ENCODE measurements at places on chromosomes 7 and 10.
A peak's percentile ranks its signal among the peaks of the same experiment; 100 is the strongest.

DNA sequence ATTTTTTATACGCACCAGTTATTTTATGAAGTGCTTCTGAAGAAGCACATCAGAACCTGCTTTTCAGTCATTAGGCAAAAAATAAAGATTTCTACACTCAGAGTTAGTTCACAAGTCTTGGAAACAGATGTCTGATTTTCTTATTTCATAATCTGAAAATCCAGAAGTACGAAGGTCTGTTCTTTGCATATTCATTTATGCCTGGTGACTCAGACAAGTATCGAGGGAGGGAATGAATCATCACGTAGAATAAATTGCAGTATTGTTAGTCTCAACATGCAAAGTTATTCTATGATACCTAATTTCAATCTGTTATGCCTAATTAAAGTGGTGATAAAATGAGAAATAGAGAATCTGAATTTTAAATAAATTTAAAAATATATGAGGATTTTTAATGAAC, 113.6 kb upstream of the SEM1 start:
- DNase-seq: no peak

DNA sequence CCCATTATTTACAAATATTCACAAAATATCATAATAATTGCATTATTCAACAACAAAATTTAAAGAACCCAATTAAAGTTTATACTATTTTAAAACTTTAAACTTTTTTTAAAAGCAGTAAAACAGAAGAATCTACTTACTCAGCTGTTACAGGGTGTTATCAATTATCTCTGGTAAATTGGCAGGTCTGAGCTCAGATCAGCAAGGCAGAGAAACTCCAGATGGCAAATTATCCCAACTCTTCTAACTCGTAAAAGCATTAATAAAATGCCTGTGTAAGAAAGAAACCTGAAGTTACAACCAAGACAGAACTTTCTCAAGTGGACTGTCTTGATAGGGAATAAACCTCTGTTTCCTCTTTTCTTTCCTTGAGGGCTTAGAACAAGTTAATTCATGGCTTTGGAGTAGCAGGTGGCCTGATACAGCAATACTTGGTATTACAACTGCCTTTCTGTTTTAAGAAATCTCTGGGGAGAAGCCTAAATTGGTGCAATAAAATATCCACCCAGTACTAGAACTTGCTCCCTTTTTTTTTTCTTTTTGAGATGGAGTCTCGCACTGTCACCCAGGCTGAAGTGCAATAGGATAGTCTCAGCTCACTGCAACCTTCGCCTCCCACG, 275.3 kb upstream of the MKLN1 start:
- no peak for DNase-seq

GRCh38 chr10:131698232-131698631, 202.6 kb upstream of the PPP2R2D start:
- peak; percentile 29 for DNase-seq

- no peak for DNase-seq
Observed at GRCh38 chr10:132628966-132629900, 91.6 kb downstream of the INPP5A start.

DNA sequence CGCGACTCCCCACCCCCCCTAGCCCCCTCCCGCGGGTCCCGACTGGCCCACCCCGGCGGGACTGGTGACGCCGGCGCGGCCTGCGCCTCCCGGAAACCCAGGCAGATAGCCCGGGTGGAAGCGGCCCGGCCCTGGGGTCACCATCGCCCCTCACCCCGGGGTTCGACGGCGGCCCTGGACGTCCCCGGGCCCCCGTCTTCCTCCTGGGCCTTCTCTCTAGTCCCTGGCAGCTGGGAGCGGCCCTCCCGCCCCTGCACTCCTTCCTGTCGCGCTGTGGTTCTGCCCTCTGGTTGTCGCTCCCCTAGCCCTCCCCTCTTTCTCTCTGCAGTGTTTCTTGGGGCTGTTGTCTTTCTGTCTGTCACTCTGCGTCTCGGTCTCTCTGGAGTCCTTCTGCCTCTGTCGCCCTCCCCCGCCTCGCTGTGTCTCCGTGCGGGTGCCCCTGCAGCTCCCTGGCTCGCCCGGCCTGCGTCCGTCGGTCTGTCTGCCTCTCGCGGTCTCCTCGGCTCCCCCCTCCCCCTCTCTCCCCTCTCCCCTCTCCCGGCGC, 90.5 kb upstream of the PAX2 start:
- peak; percentile 44 for DNase-seq

GRCh38 chr7:38731215-38731614, 100.0 kb upstream of the AMPH start:
- DNase-seq: no peak

DNA sequence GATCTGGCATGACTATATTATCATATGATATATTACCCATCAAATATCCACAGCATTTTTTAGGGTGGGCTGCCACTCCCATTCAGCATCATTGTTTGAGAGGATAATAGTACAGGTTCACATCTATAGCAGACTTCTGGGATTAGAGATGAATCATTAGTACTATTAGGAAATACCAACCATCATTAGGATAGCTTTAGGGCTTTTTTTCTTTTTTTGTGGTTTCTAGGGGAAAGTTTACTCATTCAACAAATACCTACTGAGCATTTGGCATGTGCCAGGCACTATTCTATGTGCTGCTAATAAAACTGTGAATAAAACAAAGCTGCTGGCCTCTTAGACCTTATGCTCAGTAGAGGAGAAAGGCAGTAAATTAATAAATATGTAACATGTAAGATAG, 40.6 kb downstream of the NHLRC2 start:
- DNase-seq: no peak

DNA sequence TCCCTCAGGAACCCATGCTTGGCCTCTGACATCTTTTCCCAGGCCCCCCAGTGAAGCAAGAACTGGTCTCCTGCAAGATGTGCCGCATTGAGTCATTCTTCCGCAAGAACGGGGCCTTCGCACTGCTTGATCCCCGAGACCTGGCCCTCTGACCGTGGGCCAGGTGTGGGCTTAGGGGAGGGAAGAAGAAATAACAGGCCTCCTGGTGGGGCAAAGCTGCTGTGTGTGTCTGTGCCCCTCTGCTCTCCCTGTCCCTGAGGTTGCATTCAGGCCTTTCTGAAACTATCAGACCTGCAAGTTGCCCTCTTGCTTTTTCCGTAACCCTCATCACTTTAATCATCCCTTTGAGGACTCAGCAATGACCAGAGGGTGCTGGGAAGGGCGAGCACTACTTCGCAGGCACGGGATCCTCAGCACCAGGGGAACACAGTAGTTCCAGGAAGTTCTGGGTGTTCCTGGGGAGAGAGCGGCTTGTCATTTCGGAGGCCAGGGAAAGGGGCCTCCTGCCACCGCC, 6.0 kb downstream of the ATP6V1F start:
- DNase-seq: no peak

GRCh38 chr7:106419455-106420182, 134.8 kb upstream of the NAMPT start:
- no peak for DNase-seq

DNA sequence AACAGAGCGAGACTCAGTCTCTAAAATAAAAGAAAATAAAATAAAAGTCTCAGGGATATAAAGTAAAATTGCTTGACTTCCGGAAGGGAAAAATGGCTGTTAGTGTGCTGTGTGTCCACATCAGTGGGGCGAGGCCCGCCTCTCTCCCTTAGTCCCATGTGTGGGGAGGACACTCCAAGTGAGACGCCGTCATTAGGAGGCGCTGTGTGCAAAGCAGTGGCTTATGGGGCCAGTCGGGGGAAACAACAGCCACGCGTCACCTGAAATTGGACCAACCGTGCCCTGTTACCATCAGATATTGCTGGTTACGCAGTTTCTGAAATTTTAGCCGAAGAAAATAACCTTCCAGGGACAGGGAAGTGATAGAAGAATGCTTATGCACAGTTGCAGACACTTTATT, 15.8 kb downstream of the SFXN4 start:
- DNase-seq: no peak

- DNase-seq: no peak
Observed at GRCh38 chr10:78449554-78449953, 415.9 kb downstream of the RPS24 start.

- no peak for DNase-seq
Observed at GRCh38 chr7:3117488-3118231, 74.0 kb upstream of the CARD11 start.

DNA sequence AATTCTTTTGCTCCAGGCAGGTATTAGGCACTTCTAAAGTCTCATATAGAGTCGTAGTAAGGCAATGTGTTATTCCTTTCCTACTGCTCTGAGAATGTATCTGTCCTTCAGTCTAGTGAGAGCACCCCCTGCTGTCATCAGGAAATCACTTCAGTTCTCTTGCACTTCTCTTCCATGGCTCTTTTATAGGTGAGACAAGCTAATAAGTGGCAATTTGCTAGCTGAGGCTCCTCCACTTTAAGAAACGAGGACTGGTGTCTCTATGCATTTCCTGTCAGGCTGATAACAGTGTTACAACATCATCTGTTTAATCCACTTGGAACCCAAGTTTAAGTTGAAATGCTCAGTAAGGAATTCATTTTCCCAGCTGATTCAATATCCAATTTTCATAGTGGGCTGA, 350.6 kb downstream of the TFEC start:
- DNase-seq: no peak

DNA sequence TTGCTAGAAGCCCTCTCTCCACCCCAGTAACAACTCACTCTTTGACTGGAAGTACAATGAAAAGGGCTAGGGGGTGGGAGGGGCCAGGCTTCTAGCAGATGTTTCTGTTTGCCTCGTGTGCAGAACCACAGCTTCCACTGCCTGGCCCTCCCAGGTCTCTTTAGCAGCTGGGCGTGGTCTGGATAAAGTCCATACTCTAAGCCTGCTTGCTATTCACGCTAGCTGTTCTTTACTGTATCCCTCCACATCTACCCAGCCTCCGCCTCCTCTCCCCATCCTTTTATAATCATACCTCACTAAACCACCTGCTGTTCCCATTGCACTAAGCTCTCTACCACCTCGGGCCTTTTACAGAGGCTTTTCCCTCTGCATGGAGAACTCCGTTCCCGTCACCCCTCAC, 288.8 kb downstream of the CAMK1D start:
- no peak for DNase-seq

DNA sequence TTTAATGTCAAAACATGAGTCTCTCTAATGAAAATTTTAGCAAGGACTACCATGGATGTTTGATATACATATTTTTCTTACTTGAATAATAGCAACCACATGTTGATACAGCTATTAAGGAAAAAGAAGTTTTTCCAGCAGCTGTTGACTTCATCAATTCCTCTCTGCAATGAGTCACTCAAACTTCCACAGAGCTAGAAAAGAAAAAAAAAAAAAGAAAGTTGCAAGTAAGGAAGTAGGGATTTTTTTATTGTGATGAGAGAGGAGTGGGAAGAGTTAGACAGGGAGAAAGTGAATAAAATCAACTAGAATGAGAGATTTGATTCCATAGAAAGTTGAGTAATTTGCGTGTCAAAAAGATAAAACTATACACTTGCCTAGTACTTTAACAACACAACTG, 46.2 kb downstream of the CAV1 start:
- DNase-seq: no peak

- DNase-seq: no peak
Observed at GRCh38 chr10:11194859-11195586, 177.4 kb downstream of the CELF2 start.

DNA sequence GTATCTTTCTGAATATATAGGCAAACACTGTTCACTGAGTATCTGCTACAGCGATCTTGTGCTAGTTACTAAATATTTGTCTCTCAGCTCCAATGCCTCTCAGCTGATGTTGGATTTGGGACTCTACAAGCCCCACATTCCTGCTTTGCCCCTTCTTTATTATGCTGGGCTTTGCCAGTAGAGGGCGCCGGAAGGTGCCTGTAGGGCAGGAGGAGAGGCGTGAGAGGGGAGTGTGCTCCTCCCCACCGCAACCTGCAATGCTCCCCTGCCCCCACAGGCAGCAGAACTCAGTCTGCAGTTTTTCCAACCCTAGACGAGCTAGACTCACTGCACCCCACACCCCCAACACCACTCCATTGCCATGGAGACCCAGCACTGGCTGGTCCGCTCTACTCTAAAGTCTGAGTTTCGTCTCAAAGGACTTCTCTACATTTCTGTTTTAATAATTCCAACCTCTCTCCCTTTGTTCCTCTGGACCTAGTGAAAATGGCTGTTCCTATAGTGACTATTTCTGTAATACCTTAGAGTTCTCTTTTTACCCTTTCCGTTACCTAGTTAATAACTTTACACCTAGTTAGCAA, 337.6 kb downstream of the CCSER2 start:
- no peak for DNase-seq

- no peak for DNase-seq
Observed at GRCh38 chr7:46933596-46933995, 648.3 kb downstream of the TNS3 start.

DNA sequence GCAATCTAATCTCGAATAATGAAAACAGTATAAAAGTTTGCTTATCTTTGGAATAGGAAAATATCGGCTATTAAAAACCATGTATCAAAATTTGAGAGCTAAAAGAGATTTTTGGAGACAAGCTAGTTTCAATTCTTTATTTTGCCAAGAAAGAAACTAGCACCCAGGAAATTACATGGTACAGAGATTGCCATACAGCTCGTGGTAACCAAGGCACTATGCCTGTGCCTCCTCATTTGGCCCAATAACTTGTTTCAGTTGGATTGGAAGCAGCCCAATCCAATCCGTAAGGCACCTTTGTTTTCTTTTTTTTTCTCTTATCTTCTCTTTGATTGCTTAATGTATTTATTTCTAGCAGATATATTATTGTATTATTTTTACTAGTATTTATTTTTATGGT, 55.0 kb downstream of the GNAI1 start:
- DNase-seq: no peak

- no peak for DNase-seq
Observed at GRCh38 chr10:61376908-61377368, 76.2 kb downstream of the TMEM26 start.

- DNase-seq: no peak
Observed at GRCh38 chr7:95330961-95331337, 6.6 kb upstream of the PON1 start.

DNA sequence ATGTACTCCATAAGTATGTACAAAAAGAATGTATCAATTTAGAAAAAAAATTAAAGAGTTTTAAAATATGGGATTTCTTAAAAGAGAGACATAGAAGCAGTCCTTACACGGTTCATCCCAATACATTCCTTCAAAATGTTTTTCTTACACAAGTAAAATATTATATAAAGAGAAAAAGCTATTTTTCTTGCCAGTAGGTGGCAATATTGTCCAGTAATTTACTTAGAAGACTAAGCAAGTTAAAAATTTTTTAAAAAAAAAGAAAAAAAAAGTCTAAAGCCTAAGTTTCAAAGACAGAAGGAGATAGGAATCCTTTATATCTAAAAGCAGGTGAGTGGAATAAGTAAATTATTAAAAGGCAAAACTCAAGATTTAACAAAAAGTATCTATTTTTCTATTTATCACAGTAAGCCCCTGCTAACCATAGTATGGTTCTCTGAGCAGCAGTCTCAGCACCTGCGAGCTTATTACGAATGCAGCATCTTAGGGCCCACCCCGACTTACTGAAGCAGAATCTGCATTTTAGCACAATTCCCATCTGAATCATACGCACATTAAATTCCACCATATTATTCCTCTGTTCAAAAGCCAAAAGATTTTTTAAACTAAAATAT, 240.6 kb downstream of the DGKI start:
- no peak for DNase-seq

DNA sequence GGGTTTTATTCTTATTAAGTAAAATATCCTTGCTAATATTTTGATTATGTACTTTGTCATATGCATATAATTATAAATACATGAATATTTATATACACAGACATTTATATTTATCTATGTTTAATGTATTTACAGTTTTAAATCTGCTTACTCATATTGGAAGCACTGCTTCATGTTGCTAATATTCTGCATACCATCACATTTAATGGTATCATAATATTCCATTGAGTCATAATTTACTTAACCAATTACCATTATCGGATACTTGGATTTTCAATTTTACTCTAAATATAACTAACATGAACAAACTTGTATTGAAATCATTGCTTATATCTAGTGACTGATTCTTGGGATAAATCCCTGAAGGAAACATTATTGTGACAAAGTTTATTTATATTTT, 155.2 kb downstream of the MBL2 start:
- DNase-seq: no peak

All from mesothelial cell of epicardium (in vitro differentiated cells).